ENCODE measurements at places on chromosomes 2 and 18. TPM values are rescaled to one million over a fixed set of nuclear protein-coding genes. Genes with fewer than 3 reads are reported as not detected.
A peak's percentile ranks its signal among the peaks of the same experiment; 100 is the strongest.

GRCh38 chr18:45370255-45371010 lies 244.8 kb upstream of the SLC14A2 start:
- H3K27me3 ChIP-seq = no peaks in the 10 kb centered on the region
- no peak for DNase-seq
- H3K27ac ChIP-seq = no peak overlapping the region
- H3K4me1 ChIP-seq = no peaks in the 10 kb centered on the region
- H3K36me3 ChIP-seq = no peaks in the 10 kb centered on the region

- no peak overlapping the region for H3K27ac ChIP-seq
- no peak overlapping the region for H3K4me3 ChIP-seq
- H3K27me3 ChIP-seq = no peaks in the 10 kb centered on the region
- H3K36me3 ChIP-seq = peaks cover 7% of the 10 kb centered on the region
Observed at GRCh38 chr2:225030203-225030602, 12.1 kb downstream of the DOCK10 start.

GRCh38 chr2:174597345-174598047 lies at the start of gene WIPF1:
WIPF1 (minus strand) TSS chr2:174597804; CDS start chr2:174585573, 12,231 bp downstream.
- peaks cover 59% of the 10 kb centered on the region for H3K4me1 ChIP-seq
- H3K27me3 ChIP-seq = no peaks in the 10 kb centered on the region
- H3K27ac ChIP-seq = peak within 1 kb of the TSS; percentile 73
- peak within 1 kb of the TSS; percentile 37 for H3K4me3 ChIP-seq

Gene IL1B
- total RNA-seq = 3.4 TPM

- no peaks in the 10 kb centered on the region for H3K36me3 ChIP-seq
- no peak overlapping the region for H3K4me3 ChIP-seq
- H3K4me1 ChIP-seq = peaks cover 40% of the 10 kb centered on the region
- no peaks in the 10 kb centered on the region for H3K27me3 ChIP-seq
Observed at GRCh38 chr2:128536925-128537620, 218.4 kb upstream of the HS6ST1 start.

GRCh38 chr18:28177828-28178635 lies 1.1 kb upstream of the CDH2 start:
- DNase-seq = no peak
- H3K4me3 ChIP-seq = no peak overlapping the region
- peaks cover 36% of the 10 kb centered on the region for H3K27me3 ChIP-seq
- H3K4me1 ChIP-seq = peaks cover 7% of the 10 kb centered on the region
- no peaks in the 10 kb centered on the region for H3K36me3 ChIP-seq
- H3K27ac ChIP-seq = peak overlapping the region; percentile 20

Gene DYNAP
- 0.09 TPM for total RNA-seq

Gene COL5A2
- total RNA-seq = 28.2 TPM

- no peak overlapping the region for H3K27ac ChIP-seq
- H3K27me3 ChIP-seq = no peaks in the 10 kb centered on the region
- no peak overlapping the region for H3K4me3 ChIP-seq
- H3K4me1 ChIP-seq = no peaks in the 10 kb centered on the region
- no peak for DNase-seq
- H3K36me3 ChIP-seq = peaks cover 80% of the 10 kb centered on the region
Observed at GRCh38 chr2:42696987-42697386, 66.9 kb downstream of the OXER1 start.

- H3K4me1 ChIP-seq = no peaks in the 10 kb centered on the region
- no peak overlapping the region for H3K27ac ChIP-seq
- H3K27me3 ChIP-seq = no peaks in the 10 kb centered on the region
Observed at GRCh38 chr18:6255116-6255705, 159.5 kb downstream of the L3MBTL4 start.

- peaks cover 6% of the 10 kb centered on the region for H3K36me3 ChIP-seq
- peak; percentile 19 for DNase-seq
- H3K27me3 ChIP-seq = no peaks in the 10 kb centered on the region
- H3K4me3 ChIP-seq = no peak overlapping the region
Observed at GRCh38 chr18:49250816-49251388, 209.5 kb downstream of the DYM start.

- DNase-seq = no peak
- H3K4me3 ChIP-seq = no peak overlapping the region
- H3K27ac ChIP-seq = no peak overlapping the region
- no peaks in the 10 kb centered on the region for H3K27me3 ChIP-seq
- no peaks in the 10 kb centered on the region for H3K4me1 ChIP-seq
- no peaks in the 10 kb centered on the region for H3K36me3 ChIP-seq
Observed at GRCh38 chr2:83217854-83218253, 1241.2 kb downstream of the SUCLG1 start.

- no peaks in the 10 kb centered on the region for H3K4me1 ChIP-seq
- no peak overlapping the region for H3K27ac ChIP-seq
- no peaks in the 10 kb centered on the region for H3K36me3 ChIP-seq
- no peak overlapping the region for H3K4me3 ChIP-seq
- DNase-seq = no peak
Observed at GRCh38 chr2:19801367-19802080, 100.3 kb downstream of the TTC32 start.

GRCh38 chr18:49151482-49151881 lies 200.7 kb upstream of the SMAD7 start:
- no peak for DNase-seq
- H3K36me3 ChIP-seq = no peaks in the 10 kb centered on the region
- no peaks in the 10 kb centered on the region for H3K4me1 ChIP-seq
- no peaks in the 10 kb centered on the region for H3K27me3 ChIP-seq
- H3K27ac ChIP-seq = no peak overlapping the region

Gene RNF149
- total RNA-seq = 45.8 TPM

DNA sequence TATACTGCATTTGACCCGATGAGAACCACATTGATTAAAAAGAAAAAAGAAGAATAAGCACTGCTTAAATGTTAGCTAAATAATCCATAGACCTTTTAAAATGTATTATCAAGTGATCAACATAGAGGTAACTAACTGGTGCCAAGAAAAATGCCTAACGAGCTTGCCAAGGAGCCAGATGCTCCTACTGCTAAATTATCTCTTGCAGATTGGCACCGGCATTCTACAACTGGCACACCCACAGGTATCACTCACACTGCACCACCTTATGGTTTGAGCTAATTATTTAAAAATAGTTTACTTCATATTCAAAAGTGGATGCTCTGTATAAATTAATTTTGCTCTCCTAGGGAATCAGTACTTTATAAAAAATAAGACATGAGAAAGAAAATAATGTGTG lies 341.6 kb upstream of the CDH7 start:
- no peaks in the 10 kb centered on the region for H3K36me3 ChIP-seq
- no peak overlapping the region for H3K4me3 ChIP-seq

Gene TUBA4B
- total RNA-seq = 0.05 TPM

- DNase-seq = no peak
- H3K36me3 ChIP-seq = no peaks in the 10 kb centered on the region
- H3K4me1 ChIP-seq = no peaks in the 10 kb centered on the region
- H3K27ac ChIP-seq = no peak overlapping the region
- H3K27me3 ChIP-seq = no peaks in the 10 kb centered on the region
Observed at GRCh38 chr18:3982541-3982940, 472.6 kb downstream of the DLGAP1 start.

GRCh38 chr18:73945130-73945792 lies 202.4 kb downstream of the FBXO15 start:
- H3K4me1 ChIP-seq = no peaks in the 10 kb centered on the region
- no peak overlapping the region for H3K4me3 ChIP-seq
- no peaks in the 10 kb centered on the region for H3K27me3 ChIP-seq
- no peak for DNase-seq
- no peak overlapping the region for H3K27ac ChIP-seq

DNA sequence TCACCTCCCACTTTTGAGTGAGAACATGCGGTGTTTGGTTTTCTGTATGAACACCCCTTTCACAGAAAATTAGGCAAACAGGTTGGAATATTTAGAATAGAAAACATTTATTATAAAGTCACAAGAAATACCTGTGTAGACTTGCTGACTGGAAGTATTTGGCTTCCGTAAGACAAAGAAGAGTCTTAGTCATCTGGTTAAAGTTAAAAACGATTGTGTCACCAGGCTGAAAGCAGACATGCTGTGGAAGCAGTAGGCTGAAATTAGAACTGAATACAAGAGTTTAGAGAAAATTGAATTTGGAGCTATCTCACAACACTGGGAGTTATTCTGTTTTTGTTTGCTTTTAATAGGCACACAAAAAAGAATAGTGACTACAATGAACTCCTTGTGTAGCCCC lies 16.2 kb upstream of the CLASP1 start:
- no peaks in the 10 kb centered on the region for H3K27me3 ChIP-seq
- no peak overlapping the region for H3K4me3 ChIP-seq
- DNase-seq = no peak
- H3K4me1 ChIP-seq = peaks cover 9% of the 10 kb centered on the region

DNA sequence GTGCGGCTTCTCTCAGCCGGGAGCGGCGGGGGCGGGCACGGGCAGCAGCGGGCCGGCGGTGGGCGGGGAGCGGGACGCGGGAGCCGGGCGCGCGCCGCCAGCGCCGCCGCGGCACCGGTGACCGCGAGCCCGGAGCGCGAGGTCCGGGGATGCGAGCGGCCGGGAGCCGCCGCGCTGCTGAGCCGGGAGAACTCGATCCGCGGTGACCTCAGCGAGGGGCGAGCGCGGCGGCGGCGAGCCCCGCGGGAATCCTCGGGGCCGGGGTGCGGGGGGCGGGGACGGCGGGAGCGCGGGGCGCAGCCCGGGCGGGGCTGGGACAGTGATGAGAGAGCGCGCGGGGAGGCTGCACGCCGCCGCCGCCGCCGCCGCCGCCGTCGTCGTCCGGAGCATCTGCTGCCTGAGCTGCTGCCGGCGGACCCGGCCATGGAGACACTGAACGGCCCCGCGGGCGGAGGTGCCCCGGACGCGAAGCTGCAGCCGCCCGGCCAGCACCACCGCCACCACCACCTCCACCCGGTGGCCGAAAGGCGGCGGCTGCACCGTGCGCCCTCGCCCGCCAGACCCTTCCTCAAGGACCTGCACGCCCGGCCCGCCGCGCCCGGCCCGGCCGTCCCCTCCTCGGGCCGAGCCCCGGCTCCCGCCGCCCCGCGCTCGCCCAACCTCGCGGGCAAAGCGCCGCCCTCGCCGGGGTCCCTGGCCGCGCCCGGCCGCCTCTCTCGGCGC lies at the start of gene MTCL1:
Gene MTCL1 (plus strand): TSS at position 319 of the 723 bp plus-strand sequence. CDS start 105 bp downstream, at position 424.
- H3K27me3 ChIP-seq = peaks cover 80% of the 10 kb centered on the region

Gene GAD1
- 1.0 TPM for total RNA-seq

Gene TIMM21
- 34.5 TPM for total RNA-seq

GRCh38 chr2:189899101-189899500 lies 114.9 kb downstream of the PMS1 start:
- no peaks in the 10 kb centered on the region for H3K36me3 ChIP-seq
- H3K27me3 ChIP-seq = no peaks in the 10 kb centered on the region
- H3K27ac ChIP-seq = no peak overlapping the region
- H3K4me3 ChIP-seq = no peak overlapping the region

- H3K4me3 ChIP-seq = no peak overlapping the region
- no peak overlapping the region for H3K27ac ChIP-seq
- no peak for DNase-seq
Observed at GRCh38 chr2:28600181-28600580, 104.3 kb downstream of the PLB1 start.

- DNase-seq = peak; percentile 61
- H3K4me1 ChIP-seq = peaks cover 33% of the 10 kb centered on the region
- H3K4me3 ChIP-seq = no peak overlapping the region
- peak overlapping the region; percentile 68 for H3K27ac ChIP-seq
- H3K27me3 ChIP-seq = no peaks in the 10 kb centered on the region
Observed at GRCh38 chr2:12177455-12178288, 431.2 kb downstream of the LPIN1 start.

Gene FBXO41
- 2.8 TPM for total RNA-seq
